GM12865 (cell line): ENCODE measurements at places on chromosomes 4 and X.

GRCh38 chr4:80141543-80141942 is 55.8 kb upstream of the PRDM8 start:
- no peak for DNase-seq

- no peak for DNase-seq
Observed at GRCh38 chrX:70907900-70908299, 611 bp downstream of the TEX11 start.

DNA sequence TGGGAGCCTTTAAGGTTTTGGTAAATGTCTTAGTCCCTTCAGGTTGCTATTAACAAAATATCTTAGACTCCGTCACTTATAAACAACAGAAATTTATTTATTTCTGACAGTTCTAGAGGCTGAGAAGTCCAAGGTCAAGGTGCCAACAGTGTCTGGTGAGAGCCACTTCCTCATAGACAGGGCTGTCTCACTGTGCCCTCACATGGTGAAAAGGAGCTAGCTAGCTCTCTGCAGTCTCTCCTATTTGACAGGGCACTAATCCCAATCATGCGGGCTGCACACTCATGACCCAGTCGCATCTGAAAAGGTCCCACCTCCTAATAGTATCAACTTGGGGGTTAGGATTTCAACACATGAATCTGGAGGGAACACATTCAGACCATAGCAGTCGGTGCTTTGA is 63.4 kb upstream of the KLF3 start:
- DNase-seq, result peak; percentile 24

GRCh38 chrX:129025376-129025775 is 497.9 kb downstream of the SMARCA1 start:
- no peak for DNase-seq

GRCh38 chr4:42643685-42644084 is 13.2 kb downstream of the ATP8A1 start:
- peak; percentile 91 for DNase-seq

DNA sequence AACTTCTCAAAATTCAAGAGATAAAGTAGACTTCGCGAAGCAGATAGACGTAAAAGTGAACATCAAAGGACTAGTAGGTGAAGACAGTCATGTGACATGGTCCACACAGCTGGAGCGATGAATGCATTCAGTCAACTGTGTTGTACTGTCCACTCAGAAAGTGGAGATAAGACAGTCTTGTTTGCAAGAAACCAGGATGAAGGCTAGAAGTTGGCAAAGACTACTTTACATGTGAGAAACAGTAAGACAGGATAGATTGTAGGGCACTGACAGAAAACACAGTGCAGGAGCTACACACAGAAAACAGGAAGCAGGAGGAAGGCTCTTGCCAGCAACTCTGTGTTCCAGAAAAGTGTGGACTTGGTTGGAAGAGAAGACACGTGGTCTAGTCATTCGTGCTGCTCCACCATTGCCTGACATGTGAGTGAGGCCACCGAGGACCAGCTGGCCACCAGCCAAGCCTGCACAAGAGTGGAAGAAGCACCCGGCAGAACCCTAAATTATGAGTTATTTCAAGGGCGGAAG is 78.9 kb downstream of the FAT1 start:
- no peak for DNase-seq

- peak; percentile 74 for DNase-seq
Observed at GRCh38 chrX:66638591-66639500, at the start of gene EDA2R. Gene EDA2R (minus strand): TSS chrX:66639078. CDS start chrX:66616020, 23,058 bp downstream.

DNA sequence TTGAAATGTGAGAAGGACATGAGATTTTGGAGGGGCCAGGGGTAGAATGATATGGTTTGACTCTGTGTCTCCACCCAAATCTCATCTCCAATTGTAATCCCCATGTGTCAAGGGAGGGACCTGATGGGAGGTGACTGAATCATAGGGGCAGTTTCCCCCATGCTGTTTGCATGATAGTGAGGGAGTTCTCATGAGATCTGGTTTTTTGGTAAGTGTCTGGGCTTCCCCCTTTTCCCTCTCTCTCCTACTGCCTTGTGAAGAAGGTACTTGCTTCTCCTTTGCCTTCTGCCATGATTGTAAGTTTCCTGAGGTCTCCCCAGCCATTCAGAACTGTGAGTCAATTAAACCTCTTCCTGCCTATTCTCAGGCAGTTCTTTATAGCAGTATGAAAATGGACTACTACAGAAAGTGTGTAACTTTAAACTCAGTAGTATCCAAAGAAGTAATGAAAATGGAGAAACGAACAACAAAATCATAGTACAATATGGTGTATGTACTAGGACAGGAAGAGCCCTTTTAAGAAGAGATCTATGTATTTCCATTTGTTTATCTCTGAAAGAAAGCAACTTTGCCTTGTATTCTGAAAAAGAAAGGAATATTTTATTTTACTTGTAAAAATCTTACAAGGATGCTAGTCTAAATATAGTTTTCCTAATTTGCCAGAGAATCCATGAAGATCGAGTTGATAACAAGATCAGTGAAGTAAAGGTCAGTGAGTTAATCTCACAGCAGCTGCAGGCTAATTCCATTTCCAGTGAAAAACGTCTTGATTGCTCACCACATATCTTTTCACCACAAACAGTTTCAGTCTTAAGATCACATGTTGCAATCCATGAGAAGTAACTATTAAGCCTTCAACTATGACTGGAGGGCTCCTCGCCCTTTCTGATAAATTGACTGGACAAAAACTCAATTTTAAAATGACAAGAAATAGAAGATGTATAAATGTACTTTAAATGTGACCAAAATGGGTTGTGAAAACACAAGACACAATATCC is 20.5 kb downstream of the PKD2 start:
- DNase-seq, result no peak

GRCh38 chrX:143664302-143664701 is 28.4 kb upstream of the SLITRK4 start:
- peak; percentile 3 for DNase-seq

- no peak for DNase-seq
Observed at GRCh38 chr4:110475881-110476818, at the start of gene ENPEP. Gene ENPEP (plus strand): TSS chr4:110476155. CDS start chr4:110476415, 260 bp downstream.

DNA sequence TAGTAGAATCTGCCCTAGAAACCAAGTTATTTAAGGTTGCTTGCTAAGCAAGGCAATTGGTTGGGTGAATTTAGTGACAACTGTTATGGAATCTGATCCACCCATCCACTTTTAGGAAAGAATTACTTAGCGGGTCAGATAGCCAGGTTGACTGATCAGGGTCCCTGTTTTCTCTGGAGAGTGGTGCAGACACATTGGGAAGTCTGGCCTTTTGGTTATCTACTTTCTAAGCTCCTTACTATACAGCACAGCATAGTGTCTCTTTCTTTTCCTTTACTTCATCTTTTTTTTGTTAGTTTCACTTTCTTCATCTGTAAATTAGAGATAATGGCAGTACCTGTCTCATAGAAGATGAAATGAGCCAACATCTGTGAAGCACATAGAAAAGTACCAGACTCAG is 7.4 kb downstream of the HERC3 start:
- DNase-seq, result no peak

GRCh38 chrX:94418065-94418464 is 744.1 kb downstream of the FAM133A start:
- no peak for DNase-seq

- no peak for DNase-seq
Observed at GRCh38 chrX:155871934-155872333, 9.2 kb upstream of the VAMP7 start.

DNA sequence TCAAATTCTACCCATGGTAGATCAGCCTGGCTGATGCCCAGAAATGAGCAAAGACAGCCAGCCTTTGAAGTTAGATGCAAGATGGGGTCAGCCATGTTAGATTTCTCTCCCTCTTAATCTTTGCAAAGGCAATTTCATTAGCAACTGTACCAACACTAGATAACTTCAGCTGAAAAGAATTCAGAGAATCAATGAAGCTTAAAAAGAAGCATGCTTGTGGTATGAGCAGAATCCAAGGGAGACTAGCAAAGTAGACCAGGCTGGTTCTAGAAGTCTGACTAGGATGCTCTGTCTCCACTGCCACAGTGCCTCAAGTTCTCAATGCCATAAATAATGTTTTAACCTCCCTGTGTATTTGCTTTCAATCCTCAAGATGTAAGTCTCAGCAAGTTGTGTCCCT is 247.3 kb downstream of the SLC7A11 start:
- no peak for DNase-seq

DNA sequence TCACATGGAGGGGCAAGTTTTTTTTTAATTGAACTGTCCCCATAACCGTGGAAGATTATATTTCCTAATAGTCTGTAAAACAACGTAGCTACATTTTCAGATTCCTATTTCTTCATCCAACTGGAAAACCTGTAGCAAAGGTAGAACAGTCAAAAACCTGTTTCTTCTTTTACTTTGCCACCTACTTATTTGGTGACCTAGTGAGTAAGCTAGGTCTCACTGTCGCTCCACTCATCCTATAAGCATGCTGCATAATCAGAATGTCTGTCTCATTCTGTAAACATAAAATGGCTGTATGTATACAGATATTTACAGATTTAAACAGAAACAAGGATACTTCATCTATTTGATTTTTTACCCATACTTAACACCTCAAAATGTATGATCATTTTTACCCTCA is 20.4 kb downstream of the MAML3 start:
- no peak for DNase-seq

- DNase-seq, result no peak
Observed at GRCh38 chrX:12741416-12741815, 49.8 kb upstream of the PRPS2 start.

DNA sequence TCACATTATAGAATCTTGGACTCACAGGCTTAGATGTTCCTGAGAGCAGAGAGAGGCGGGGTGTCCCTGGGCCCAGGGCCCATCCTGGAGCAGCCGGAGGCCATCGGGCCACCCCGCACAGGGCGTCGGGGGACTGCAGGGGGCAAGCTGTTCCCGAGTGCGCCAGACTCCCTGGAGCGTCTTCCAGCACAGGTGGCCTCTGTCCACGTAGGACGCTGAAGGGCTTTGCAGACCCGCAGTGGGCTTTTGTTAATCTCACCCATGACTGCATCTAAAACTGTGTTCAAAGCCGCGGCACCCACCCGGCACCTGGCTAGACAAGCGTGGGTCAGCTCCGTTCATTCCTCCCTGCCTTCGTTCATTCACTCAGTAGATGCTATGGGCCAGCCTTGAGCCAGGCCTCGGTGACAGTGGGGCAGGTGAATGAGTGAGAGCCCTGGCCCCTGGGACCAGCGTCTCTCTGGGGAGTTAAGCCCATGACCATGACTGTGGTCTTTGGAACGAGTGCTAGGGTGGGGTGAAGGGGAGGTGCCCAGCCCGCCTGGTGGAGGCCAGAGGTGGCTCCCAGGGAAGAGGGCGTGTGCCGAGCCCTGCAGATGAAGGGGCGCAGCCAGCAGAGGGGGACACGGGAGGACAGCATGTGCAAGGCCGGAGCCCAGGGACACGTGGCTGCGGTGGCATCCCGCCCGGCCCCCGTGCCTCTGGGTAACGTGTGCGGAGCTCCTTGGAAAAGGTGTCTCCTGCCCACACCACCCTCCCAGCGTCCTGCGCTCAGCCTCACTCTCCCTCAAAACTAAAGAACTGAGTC is 98.3 kb downstream of the HMX1 start:
- no peak for DNase-seq

DNA sequence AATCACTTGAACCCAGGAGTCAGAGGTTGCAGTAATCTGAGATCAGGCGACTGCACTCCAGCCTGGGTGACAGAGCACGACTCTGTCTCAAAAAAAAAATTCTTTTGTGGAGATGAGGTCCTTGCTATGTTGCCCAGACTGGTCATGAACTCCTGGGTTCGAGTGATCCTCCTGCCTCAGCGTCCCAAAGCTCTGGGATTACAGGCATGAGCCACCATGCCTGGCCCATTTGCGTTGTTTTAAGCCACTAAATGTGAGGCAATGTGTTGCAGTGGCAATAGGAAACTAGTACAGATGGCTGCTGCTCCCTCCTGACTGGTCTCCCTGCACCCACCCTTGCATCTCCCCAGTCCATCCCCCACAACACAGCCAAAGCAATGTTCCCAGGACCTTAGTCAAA is 40.0 kb upstream of the APLN start:
- DNase-seq, result no peak

DNA sequence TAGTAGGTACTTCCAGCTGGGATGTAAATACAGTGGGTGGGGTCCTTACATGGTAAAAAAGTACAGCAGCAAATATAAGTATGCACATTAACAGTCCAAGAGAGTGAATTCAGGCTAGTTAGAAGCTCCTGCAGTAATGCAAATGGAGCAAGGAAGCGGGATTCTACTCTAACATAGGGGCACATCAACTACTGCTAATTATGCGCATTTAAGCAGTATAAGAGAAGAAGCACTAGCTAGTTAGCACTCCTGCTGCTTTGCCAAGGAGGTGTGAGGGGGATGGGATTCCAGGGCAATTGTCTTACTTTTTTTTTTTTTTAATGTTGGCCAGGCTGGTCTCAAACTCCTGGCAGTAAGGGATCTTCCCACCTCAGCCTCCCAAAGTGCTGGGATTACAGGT is 284.1 kb downstream of the CHIC1 start:
- DNase-seq, result no peak

- DNase-seq, result no peak
Observed at GRCh38 chrX:10125248-10125615, 31.5 kb upstream of the CLCN4 start.
